ENCODE measurements at places on chromosomes 2 and 18. TPM values are rescaled to one million over a fixed set of nuclear protein-coding genes. Genes with fewer than 3 reads are reported as not detected.

The TMEM185B gene
- total RNA-seq: 20.0 TPM

DNA sequence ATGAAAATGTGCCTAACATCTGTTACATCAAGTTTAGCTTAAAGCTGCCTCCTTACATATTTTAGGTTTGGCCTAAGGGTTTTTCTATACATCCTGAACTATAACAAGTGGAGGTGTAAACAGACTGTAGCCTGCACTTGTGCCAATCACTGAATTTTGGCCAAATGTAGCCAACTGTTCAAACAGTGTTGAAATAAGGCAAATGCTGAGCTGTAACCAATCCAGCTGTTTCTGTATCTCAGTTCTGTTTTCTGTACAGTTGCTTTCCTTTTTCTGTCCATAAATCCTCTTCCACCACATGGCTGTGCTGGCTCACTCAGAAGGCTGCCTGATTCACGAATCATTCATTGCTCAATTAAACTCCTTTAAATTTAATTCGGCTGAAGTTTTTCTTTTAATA, 19.2 kb upstream of the CAPN13 start:
- H3K36me3 ChIP-seq: no peaks in the 10 kb centered on the region
- H3K27ac ChIP-seq: no peak overlapping the region
- DNase-seq: no peak
- no peaks in the 10 kb centered on the region for H3K27me3 ChIP-seq

GRCh38 chr2:188117706-188118105, 174.0 kb upstream of the GULP1 start:
- no peak overlapping the region for H3K27ac ChIP-seq
- no peaks in the 10 kb centered on the region for H3K27me3 ChIP-seq
- no peak for DNase-seq
- no peak overlapping the region for H3K4me3 ChIP-seq
- H3K36me3 ChIP-seq: no peaks in the 10 kb centered on the region
- H3K4me1 ChIP-seq: no peaks in the 10 kb centered on the region

DNA sequence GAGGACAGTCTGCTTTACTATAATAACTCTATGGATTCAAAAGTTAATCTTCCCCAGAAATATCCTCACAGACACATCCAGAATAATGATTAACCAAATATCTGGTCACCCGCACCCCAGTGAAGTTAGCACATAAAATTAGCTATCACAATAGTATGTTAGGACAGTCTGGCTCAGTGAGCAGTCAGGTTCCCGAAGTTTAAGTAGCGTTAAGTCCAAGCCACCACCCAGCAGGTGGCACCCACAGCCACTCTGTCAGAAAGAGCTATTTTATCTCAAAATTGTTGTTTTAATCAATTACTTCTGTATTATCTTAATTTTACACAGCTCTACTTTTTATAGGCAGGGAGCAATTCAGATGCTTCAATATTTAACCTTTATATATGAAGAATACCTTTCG, 537.5 kb downstream of the MBD2 start:
- H3K4me1 ChIP-seq: no peaks in the 10 kb centered on the region
- H3K4me3 ChIP-seq: no peak overlapping the region

GRCh38 chr18:43563780-43564179, 286.5 kb upstream of the SYT4 start:
- peak; percentile 79 for DNase-seq
- H3K27me3 ChIP-seq: no peaks in the 10 kb centered on the region
- H3K4me1 ChIP-seq: no peaks in the 10 kb centered on the region
- H3K27ac ChIP-seq: no peak overlapping the region
- H3K36me3 ChIP-seq: no peaks in the 10 kb centered on the region

The CYRIA gene
- 44.0 TPM for total RNA-seq

GRCh38 chr18:47287911-47288585, 36.6 kb upstream of the SKOR2 start:
- peaks cover 7% of the 10 kb centered on the region for H3K4me1 ChIP-seq
- H3K27me3 ChIP-seq: peaks cover 30% of the 10 kb centered on the region
- H3K36me3 ChIP-seq: no peaks in the 10 kb centered on the region
- H3K4me3 ChIP-seq: no peak overlapping the region

GRCh38 chr2:54669677-54670484, 53.6 kb upstream of the EML6 start:
- H3K4me3 ChIP-seq: no peak overlapping the region
- DNase-seq: no peak
- H3K27me3 ChIP-seq: no peaks in the 10 kb centered on the region
- peak overlapping the region; percentile 53 for H3K27ac ChIP-seq
- H3K4me1 ChIP-seq: peaks cover 37% of the 10 kb centered on the region

Data from spinal cord (tissue), 10 donors.